ENCODE measurements at places on chromosomes 5 and 9. TPM values are rescaled to one million over a fixed set of nuclear protein-coding genes. Genes with fewer than 3 reads are reported as not detected.

DNA sequence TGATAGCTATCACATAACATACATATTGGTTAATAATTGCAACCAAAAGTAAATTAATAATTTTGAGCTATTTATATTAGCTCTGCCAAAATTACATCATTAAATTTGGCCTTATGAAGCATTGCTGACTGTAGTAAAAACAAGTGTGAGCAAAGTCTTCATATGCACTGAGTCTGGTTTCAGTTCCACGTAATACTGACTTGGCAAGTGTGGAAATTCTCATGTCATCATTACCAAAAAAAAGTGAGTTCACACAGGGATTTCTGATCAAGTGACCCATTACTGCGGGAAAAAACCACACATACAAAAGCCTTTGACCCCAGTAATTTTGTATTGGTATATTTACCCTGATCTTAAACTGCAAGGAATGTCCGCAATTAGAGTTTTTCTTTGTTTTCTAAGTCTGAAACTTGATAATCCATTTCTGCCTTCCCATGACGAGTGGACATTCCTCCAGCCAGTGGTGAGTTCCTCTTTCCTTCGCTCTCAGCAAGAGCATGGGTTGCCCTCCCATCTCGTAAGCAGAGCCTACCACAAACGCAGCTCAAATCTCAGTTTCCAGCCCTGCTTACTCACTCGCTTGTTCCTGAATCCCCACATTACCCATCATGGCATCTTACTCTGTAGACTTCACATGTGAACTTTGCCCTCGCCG, 220.2 kb upstream of the DMRT1 start:
- no peak for DNase-seq

Gene SPATA31C1
- total RNA-seq: not detected

GRCh38 chr5:169581580-169582227, 1.9 kb upstream of the SPDL1 start:
- peak; percentile 66 for DNase-seq

- no peak for DNase-seq
Observed at GRCh38 chr5:125370461-125371205, 624.2 kb upstream of the ZNF608 start.

DNA sequence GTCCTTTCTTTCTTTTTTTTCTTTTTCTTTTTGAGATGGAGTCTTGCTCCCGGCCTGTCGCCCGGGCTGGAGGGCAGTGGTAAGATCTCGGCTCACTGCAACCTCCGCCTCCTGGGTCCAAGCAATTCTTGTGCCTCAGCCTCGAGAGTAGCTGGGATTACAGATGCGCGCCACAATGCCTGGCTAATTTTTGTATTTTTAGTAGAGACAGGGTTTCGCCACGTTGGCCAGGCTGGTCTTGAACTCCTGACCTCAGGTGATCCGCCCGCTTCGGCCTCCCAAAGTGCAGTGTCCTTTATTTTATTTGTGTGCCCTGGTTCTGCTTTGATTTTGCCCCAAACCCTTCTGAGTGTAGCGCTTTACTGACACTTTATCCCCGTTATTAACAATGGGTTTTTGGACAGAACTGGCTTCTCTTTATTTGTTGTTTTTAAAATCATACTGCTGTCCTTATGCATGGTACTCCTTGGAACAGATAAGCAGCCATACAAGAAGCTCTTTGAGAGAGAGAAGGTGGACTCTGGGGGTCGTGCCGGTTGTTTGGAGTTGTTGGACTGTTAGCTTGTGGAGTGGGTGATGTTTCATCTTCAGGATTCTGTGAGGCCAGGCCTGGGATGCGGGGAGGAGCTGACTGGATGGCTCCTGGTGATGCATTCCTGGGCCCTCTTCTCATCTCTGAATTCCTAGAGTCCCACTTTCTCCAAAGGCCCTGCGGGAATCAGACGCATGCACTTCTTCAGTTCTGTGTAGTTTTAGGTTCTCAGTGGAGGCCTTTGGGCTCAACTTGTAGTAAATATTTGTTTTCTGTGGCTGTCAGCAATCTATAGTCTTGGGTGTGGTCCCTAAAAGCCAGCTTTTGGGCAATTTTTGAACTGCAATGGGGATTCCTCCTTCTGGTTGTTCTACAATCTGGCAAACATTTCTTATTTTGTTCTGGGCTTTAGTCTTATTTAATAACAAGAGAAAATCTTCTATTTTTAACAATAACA, 47.8 kb downstream of the PTTG1 start:
- no peak for DNase-seq

- DNase-seq: no peak
Observed at GRCh38 chr5:52469420-52469819, 318.3 kb upstream of the ITGA1 start.

All from A172 (cell line).